ENCODE measurements at places on chromosomes 1 and 21. TPM values are rescaled to one million over a fixed set of nuclear protein-coding genes. Genes with fewer than 3 reads are reported as not detected.

FALEC gene
- 0.64 TPM for total RNA-seq

CLDN14 gene
- not detected for total RNA-seq

PLEKHG5 gene
- total RNA-seq: 1.8 TPM

IRF6 gene
- total RNA-seq: not detected

OLFML3 gene
- 0.94 TPM for total RNA-seq

TARDBP gene
- 186 TPM for total RNA-seq

FAM72D gene
- 17.0 TPM for total RNA-seq

GSTM4 gene
- 34.3 TPM for total RNA-seq

CHI3L1 gene
- total RNA-seq: not detected

SELENBP1 gene
- total RNA-seq: not detected

XPR1 gene
- total RNA-seq: 18.0 TPM

KRTAP21-2 gene
- not detected for total RNA-seq

C1orf141 gene
- total RNA-seq: not detected

TMEM82 gene
- total RNA-seq: not detected

All from activated CD4-positive, alpha-beta T cell treated with anti-CD3 and anti-CD28 coated beads, Interleukin-2, amount 10 ng/mL, durations not matched to agents 7 days and 5 days (primary cell).